Osteoblast (primary cell): ENCODE measurements at places on chromosomes 3 and 15.
A peak's percentile ranks its signal among the peaks of the same experiment; 100 is the strongest.

DNA sequence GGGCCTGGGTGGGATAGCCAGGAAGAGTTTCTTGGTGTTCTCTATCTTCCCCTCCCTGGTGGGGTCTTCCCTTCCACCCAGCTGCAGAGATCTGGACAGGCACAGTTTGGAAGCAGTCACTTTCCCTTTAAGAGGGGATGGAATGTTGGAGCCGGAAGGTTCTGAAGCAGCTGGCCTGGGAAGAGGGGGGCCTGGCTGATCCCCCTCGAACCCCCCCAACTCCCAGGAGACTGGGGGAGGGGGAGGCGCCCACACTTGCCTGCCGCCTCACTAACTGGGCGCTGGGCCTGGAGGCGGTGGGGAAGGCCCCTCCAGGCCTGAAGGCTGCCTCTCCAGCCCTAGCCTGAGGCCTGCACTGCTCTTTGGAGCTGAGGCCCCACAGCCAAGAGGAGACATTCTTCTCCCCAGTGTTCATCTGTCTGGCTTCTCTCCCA lies 1.4 kb downstream of the DVL3 start:
- peak; percentile 94 for DNase-seq

DNA sequence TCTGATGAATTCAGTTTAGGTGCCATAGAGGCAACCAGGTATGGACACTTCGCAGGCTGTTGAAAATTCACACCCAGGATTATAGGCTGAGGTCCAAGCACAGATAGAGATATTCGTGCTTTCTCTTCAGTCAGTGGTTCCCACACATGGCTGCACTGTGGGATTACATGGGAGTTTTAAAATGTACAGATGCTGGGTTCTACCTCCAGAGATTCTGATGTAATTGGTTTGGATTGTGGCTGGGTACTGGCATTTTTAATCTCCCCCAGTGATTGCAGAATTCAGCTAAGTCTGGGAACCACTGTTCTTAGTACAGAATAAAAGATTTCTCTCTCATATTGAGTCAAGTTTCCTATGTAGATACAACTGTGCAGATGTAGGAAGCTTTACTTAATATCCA lies 91.6 kb downstream of the FOXB1 start:
- DNase-seq = peak; percentile 62

- DNase-seq = no peak
Measured at GRCh38 chr3:33746416-33747116, 28.5 kb upstream of the CLASP2 start.

DNA sequence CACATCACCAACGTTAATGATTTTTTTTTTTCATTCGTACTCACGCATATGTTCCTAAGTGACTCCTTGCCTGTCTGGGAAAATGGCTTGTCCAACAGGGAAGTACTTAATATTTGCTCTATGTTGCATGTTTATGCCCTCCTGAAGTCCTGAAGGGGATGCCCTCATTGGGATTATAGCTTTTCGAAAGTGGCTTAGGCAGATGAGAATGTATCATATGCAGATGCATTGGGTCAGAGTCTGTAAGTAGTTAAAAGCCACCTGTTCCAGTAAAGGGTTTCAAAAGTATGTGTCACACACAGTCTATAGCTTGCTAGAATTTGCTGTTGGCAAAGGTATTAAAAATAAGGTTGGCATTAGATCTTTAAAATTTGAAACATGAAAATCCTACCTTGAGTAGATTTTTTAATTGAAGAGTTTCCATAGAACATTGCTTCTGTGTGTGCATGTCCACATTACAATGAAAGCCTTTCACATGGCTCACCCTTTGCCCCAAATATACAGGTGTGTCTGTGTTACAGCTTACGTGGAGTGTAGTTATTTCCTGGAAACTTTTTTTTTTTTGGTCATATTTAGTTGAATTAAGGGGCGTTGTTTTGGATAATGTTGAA lies 2.1 kb downstream of the ABHD17C start:
- peak; percentile 79 for DNase-seq

GRCh38 chr3:156455839-156456238 lies 99.1 kb downstream of the SSR3 start:
- no peak for DNase-seq

- DNase-seq = no peak
Measured at GRCh38 chr3:161070980-161071663, 34.0 kb downstream of the B3GALNT1 start.

DNA sequence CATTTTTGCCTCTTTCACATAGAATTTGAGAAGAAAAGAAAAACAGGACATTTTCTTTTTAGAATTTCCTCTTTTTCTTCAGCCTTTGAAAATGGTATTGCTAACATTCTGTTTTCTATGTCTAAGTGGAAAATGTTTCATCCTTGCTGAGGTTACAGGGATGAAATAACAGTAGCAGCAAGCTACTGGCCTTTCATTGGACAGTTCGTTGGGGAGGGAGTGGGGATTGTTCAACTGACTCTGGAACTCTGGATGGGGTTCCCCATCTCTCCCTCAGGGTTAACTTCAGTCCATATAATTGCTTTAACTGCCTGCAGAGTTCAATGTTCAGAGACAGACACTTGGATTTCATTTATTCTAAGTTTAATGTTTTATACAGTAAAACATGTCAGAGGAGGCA lies 346.0 kb downstream of the NLGN1 start:
- DNase-seq = peak; percentile 37

DNA sequence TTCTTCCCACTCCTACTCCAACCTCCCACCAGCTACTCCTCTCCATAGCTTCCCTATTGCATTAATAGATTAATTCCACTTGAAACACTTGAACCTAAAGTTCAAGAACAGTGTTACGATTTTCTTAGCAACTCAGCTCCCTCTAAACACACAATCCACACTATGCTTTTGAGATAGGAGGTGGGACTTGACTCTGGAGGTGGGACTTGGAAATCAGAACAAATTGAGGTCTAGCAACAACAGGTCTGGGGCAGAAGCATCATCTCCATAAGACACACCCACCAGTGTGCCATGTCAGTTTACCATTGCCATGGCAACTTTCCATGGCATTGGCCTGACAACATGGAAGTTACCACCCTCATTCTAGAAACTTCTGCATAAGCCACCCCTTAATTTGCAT lies 336.5 kb upstream of the ALCAM start:
- no peak for DNase-seq

- DNase-seq = peak; percentile 69
Measured at GRCh38 chr3:184760337-184761074, 48.6 kb upstream of the MAGEF1 start.

- no peak for DNase-seq
Measured at GRCh38 chr3:4776980-4777581, 202.2 kb upstream of the BHLHE40 start.

DNA sequence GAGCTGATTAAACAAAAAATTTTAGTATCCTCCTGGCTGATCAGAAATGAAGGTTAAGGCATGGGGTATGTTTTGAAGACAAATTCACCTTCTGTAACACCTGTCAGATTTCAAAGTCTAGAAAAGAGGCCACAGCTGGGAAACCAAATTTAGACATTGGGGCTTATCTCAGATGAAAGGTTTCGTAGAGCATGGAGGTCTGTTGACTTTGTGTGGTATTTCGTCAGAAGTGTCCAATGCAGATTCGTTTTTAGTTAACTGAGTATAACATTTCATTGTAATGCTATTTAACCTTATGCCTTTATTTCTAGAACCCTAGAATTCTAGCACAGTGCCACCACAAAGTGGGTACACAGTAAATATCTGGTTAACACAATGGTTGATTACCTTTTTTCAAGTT lies 61.7 kb downstream of the FNDC3B start:
- DNase-seq = peak; percentile 49

- DNase-seq = no peak
Measured at GRCh38 chr3:100389025-100389424, 11.9 kb downstream of the TOMM70 start.

DNA sequence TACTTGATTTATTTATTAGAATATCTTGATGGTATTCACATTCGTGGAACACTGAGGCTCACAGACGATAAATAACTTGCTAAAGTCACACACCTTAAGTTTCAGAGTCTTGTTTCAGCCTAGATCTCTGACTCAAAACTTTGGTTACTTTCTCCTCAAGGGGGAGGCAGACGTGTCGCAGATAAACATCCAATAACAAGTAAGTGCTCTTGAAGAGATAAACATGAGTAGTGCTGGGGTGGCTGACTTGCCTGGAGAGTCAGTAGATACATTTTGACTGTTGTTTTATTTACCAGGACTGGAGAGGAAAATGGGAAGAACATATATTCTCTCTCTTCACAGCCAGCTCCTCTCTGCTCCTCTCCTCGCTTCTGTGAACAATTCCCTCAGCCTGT lies 31.3 kb downstream of the FBXO45 start:
- DNase-seq = peak; percentile 83

DNA sequence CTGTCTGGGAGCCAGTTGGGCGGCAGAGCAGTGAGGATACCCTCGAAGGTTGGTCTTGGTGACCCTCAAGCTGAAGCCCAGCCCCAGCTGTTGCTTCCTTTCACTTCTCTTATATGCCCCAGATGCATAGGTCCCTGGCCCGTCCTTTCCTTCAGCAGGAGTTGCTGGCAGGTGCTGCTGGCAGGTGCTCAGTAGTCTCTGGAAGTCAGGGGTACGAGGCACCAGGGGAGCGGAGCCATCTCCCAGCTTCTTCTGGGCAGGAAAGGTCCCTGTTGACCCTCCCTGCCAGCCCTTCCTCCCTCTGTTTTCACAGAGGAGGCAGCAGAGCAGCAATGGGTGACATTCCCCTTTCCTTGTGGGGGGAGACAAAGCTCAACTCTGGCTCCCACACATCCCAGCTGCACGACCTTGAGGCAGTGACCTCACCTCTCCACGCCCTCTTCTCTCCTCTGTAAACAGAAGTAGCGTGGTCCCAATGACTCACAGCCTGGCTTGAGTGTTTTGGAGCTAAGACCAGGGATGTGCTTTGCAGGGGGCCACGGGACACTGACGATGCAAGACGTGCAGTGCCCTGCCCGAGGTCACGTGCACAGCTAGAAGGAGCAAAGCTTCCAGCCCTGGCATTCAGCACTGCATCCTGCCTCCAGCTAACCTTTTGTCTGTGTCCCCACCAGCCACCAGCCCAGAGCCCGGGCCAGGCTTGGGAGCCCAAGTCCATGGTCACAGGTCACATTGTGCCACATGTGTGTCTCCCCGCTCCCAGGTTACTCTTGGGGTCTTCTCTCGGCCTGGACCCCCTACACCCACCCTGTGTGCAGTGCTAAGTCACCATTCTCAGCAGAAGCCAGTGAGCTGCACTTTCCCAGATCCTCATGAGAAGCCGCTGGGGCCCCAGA lies 49.7 kb downstream of the SLC6A6 start:
- peak; percentile 96 for DNase-seq

DNA sequence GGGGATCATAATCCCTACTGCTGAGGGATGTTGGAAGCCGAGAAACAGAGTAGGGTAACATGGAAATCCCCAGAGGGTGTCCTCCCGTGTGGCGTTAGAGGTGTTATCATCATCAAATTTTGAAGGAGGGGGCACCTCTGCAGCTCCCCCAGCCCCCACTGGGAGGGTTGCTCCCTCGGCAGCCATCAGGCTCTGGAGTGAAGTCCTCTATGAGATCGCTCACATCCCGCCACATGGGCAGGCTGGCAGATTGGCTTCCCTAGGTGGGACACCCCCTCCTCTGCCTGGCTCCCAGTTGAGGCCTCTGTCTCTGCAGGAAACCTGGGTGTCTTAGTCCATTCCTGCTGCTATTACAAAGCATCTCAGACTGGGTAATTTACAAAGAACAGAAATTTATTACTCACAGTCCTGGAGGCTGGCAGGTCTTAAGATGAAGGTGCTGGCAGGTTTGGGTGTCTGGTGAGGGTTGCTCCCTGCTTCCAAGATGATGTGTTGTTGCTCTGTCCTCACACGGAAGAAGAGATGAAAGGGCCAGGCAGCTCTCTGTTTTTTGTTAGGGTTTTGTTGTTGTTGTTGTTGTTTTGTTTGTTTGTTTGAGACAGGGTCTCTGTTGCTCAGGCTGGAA lies 120.5 kb downstream of the NUP210 start:
- DNase-seq = peak; percentile 21

GRCh38 chr3:134824791-134825190 lies 29.7 kb downstream of the EPHB1 start:
- no peak for DNase-seq

DNA sequence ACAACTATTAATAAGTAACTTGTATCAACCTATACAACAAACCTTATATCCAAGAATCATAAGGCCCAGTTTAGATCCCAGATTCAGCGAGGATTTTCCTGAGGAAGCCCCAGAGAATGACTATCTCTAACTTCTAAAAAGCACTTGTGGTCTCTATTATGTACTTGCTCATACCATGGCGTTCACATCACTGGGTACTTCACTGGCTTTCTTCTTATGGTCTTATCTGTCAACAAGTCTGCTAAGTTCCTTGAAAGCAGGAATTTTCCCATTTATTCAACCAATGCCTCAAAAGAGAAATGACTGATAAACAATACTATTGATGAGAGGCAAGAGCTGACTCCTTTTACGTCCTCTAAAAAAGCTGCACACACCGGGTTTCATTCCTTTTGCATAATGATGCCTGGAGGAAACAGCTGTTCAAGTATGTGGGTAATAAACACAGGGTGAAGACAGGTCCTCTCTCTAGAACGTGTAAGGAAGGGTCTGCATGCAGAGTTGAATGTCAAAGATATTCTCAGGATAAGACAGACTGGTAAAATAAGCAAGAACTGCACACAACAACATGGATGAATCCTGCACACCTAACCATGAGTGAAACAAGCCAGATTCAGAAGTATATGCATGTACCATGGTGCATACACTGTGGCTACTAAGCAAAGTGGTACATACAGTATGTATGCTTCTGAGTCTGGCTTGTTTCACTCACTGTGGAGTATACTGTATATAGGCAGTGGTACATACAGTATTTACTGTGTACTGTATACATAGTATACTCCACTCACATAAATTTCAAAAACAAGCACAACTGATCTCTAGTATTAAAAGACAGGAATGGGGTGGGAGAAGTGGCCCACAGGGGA lies 408.7 kb downstream of the SHQ1 start:
- DNase-seq = no peak

DNA sequence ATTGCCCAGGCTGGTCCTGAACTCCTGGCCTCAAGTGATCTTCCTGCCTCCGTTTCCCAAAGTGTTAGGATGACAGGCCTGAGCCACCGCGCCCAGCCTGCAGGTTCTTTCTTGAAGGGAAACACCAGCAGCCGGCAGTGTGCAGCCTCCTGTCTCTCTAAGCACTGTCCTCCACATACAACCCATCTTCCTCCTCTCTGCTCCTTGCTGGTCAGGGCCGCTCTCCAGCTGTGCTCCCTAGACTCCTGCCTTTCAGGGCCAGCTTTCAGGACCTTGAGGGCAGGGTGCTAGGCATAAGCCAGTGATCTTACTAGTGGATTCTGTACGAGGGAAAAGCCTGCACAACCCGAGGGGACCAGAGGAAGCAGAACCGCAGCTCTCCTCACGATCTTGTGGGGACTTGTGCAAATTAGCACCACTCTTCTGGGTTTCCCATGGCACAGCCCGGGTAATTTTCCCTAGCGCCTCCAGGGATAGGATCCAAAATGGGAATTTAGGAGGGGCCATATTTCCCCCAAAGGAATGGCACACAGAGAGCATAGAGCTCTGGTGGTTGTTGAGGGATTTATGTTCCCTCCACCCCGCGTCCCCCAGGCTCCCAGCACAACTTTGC lies 18.2 kb upstream of the CORO2B start:
- no peak for DNase-seq

- no peak for DNase-seq
Measured at GRCh38 chr3:196555295-196555694, 13.1 kb downstream of the WDR53 start.
